ENCODE measurements at places on chromosomes 12 and 14.

DNA sequence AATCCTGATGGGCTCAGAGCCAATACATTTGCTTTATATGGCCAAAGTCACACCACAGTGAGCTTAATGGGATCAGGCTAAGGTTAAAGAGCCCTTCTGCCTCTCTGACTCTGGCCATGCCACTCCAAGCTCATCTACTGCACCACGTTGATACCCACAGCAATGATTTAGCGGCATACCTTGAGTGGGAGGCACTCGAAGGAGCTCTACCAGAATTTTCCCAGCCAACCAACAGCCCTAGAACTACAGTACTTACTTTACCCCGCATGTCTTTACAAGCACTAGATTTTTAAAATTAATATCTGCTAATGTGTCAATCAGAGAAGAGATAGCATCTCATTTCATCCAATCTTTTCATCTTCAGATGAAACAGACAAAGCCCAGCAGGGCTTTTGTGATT, 300.5 kb downstream of the GRIN2B start:
- no peak for DNase-seq

DNA sequence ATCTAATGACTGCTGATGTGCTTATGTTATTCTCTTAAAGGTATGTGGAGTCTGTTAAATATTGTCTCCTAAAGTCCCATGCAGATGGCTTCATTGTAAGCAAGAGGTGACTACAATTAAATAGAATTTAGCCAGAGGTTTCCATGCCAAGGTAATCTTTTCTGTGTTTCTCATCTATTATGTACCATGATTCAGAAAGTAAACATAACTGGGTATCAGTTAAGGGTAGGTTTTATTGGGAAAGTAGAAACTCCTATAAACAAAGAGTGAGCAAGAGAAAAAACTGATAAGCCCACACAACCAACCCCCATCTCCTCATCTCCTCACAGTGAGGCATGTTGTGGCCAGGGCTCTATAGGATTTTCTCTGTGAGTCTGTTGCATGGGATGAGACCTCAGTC, 611.7 kb downstream of the SNAPC1 start:
- no peak for DNase-seq

- no peak for DNase-seq
Observed at GRCh38 chr12:101761350-101761749, 22.1 kb upstream of the SYCP3 start.

DNA sequence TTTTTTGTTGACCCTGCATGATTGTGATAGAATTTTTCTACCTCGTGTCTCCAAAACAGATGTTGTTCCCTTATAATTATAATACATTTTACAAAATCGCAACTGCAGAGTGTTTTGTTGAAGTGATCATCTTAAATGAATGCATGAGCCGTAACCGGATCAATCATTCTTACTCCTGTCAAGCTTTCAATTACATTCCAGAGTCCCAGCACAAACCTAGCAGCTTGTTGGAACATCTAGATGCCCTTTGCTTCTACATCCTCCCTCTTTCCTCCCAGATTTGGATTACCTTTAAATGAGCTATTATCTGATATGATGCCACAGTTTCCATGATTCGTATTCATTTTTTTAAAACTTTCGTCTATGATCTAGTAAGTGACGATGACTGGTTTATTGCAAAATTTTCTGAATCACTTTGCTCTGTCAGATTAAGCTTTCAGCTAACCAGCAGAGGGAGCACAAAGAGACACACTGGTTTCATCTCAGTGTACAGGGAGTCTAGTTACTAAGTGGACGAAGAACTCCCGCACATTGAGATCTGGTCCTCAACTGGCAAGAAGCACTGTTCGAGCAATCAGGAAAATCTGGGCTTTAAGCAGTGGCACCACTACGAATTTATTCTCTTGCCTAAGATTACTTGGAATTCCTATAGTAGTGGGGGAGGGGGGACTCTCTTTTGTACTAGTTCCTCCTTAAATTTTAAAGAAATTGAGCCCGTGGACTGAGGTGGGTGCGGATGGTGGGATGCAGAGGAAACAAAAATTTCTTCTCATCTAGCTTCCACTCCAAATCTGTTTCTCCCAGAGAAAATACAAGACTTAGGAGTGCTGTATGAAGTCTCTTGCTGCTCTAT, 40.9 kb downstream of the TSHR start:
- peak; percentile 78 for DNase-seq

- no peak for DNase-seq
Observed at GRCh38 chr12:63305901-63306875, 155.2 kb upstream of the AVPR1A start.

DNA sequence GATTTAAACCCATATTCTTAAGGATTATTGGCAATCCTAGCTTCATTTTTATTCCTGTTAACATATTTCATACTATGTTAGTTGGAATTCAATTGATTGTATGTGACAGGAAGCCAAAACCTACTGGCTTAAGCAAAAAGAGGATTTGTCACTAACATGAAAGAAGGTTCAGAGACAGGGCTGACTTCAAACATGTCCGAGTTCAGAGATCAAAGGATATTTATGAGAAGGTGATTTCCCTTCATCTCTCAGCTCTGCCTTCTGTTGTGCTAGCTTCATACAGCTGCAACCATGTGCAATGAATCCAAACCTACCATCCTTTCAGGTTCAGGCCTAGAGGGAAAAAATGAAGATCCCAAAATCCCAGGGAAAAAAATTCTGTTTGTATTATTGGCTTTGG, 349.7 kb downstream of the ATP23 start:
- DNase-seq = no peak

- no peak for DNase-seq
Observed at GRCh38 chr14:30889244-30889594, 14.9 kb downstream of the COCH start.

DNA sequence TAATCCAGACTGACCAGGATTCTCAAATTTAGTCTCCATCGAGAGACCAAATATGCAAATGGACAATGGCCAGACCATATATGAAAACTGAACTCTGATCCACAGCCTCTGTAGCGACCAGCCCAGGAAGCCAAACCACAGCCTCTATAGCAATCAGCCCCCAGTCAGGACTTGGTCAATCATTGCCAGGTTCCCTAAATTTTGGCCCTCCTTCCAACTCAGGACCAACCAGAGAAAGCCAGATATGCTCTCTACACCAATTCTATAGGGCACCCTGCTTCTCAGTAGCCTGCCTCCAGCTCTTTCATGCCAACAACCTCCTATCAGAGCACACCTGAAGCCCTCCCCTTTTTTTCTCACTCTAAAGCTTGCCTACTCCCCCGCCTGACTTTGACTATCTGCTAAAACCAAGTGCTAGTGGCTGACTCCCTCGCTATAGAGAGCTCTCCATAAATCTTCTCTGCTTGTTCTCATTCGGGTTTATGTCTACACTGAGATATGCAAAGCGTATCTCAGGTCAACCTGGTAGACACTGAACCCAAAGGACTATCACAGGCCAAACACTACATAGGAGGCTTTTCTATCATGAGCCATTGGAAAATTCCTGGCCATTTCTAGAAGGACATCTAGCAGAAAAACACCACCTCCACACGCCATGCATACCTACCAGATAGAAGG, 110.5 kb upstream of the FUT8 start:
- DNase-seq = no peak

GRCh38 chr14:100774164-100774537, 47.5 kb downstream of the DLK1 start:
- no peak for DNase-seq

DNA sequence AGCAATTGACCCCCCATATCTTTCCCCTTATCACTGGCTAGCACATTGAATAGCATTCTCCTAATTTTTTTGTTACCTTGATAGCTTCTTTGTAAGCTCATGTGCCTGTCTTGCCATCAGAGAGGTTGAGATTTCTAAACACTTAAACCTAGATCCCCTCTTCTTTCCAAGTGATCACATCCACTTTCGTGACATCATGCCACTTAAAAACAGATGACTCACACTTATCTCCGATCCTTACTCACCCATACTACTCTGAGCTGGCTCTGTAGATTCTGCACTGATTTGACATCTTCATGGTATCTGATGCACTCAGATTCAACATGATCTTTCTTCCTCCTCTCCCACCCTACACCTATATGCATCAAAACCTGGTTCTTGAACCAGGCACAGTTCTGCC, 10.5 kb downstream of the GPR137C start:
- DNase-seq = no peak

- DNase-seq = no peak
Observed at GRCh38 chr12:31370531-31371255, 44.7 kb upstream of the SINHCAF start.

Data from NCI-H1092 treated with DMSO at 0.1 percent for 48 hours (cell line).